EH (cell line): ENCODE measurements at places on chromosomes 7 and 10.

DNA sequence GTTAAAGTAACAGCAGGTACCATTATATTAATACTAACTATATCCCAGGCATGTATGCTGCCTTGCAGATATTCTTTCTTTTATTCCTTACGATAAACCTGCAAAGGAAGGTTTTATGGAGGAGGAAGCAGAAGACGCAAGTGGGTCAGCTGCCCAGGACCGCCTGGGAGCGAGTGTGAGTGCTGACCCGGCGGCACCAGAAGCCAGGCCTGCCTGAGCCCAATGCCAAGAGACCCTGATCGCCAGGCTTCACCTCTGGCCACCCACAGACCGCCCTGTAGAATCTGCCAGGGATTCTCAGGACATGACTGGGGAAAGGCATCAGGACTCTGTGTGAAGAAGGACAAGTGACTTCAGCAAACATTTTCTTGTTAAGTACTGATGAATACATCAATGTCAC, 26.3 kb downstream of the PITRM1 start:
- no peak for DNase-seq

- peak; percentile 22 for DNase-seq
Observed at GRCh38 chr10:73065441-73065840, 31.2 kb downstream of the P4HA1 start.

DNA sequence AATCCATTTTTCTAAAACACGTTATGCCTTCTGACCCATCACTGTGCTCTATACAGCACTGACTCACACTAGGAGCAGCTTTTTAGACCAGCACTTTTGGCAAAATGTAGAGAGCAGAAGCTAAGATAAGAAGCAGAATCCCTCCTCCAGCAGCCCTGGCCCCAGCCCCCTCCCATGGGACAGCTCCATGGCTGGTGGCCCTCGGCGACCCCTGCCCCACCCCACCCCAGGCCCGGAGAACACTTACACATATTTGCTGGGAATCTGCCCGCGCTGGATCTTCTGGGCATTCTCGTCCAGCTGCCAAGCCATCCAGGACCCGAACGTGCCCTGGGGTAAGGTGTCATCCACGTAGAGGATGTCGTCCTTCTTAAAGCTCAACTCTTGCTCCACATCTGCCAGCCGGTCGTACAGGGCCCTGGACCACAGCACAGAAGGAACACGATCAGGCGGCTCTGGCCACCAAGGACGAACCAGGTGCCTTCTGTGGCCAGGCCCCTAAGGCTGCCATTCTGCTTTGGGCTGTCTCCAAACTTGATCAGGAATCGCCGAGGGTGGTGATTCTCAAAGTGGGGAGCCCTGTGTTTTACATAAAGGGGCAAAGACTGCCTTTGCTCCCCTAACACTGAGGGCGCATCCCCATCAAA, 119.9 kb downstream of the DLG5 start:
- no peak for DNase-seq

GRCh38 chr10:66927971-66928770, 2.3 kb downstream of the LRRTM3 start:
- DNase-seq = peak; percentile 10

DNA sequence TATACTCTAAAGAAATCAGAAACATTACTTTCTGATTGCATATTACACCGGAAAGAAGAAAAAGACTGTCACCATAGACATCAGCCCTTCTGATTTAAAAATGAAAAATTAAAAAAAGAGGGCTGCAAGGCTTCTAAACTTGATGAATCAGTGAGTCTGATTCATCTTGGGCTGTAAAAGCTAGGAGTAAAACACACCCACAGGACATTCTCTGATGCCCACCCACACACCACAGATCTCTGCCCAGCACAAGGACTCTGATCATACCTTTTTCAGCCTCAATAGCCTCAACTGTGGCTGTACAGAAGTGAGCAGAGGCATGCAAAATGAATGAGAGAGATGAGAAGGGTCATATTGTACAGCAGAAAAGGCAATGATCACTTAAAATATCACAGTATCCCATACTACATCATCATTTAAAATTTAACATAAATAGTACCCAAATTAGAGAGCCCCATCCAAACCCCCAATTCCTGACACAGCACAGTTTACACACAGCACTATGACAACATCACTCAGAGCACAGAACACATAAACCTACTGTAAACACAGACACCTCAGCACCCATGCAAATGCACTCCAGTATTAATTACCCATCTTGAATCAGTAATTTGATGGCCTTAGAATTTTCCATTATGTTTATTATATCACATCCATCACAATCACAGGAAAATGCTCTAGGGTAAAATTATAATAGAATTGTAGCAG, 6.4 kb upstream of the MSS51 start:
- peak; percentile 73 for DNase-seq

DNA sequence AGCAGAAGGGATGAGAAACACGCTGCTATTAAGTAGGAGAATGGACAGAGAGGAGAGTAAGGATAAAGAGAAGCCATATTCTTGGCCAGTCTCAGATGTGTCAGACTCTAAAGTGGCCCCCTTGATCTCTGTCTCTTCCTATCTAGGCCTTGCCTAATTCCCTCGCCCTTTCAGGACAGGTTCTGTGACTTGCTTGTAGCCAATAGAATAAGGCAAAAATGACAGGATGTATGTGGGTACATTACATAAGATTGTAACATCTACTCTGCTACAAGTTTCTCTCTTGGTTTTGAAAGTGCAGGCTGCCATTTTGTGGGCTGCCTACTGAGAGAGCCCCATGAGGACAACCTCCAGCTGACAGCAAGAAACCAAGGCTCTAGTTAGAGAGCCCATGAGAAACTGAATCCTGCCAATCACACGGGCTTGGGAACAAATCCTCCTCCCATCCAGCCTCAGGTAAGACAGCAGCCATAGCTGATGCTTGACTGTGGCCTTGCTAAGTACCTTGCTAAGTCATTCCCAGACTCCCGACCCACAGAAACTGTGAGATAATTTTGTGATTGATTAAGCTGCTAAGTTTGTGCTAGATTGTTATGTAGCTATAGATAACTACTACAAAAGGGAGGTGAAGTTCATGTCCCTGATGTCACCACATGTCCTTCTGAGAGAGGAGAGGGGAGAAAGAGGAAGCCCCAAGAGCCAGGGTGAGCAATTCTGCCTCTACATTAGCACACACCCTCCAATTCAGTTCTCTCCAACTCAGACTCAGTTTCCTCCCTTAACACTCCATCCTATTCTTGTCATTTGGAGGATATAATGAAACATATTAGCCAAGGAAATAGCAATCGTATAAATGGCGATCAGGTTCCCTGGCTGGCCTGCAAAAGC, 185.5 kb downstream of the SGMS1 start:
- no peak for DNase-seq

DNA sequence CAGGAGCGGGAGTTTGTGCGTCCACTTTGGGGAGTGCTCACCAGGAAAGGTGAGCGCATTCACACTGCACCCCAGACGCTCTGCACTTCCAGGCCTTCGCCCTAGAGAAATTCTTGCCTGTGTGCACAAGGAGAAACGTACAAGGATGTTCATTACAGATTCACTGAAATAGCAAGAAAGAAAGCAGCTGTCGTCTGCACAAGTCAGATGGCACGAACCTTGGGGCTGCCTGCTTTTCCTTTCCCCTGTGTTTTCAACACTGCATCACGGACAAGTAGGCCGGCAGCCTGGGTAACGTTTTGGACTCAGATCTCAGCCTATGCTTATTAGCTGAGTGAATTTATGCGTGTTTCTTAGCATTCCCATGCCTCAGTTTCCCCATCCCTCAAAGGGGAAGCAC, 546.8 kb upstream of the FOXK1 start:
- DNase-seq = no peak

DNA sequence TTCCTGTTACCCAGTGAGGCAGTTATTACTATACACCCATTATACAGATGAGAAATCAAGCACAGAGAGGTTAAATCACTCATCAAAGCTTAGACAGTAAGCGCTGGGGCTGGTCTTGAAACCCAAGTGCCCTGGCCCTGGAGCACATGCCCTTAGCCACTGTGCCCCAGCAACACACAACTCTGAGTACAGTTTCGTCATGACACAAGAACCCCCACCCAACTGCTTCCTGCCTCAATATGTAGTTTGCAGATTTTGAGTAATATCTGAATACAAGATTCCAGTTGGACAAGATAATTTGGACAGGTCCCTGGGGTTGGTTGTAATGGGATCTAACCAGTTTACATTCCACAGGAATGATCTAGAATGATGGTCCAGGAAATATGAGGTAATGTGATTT, 62.8 kb downstream of the SH3PXD2A start:
- DNase-seq = peak; percentile 49

DNA sequence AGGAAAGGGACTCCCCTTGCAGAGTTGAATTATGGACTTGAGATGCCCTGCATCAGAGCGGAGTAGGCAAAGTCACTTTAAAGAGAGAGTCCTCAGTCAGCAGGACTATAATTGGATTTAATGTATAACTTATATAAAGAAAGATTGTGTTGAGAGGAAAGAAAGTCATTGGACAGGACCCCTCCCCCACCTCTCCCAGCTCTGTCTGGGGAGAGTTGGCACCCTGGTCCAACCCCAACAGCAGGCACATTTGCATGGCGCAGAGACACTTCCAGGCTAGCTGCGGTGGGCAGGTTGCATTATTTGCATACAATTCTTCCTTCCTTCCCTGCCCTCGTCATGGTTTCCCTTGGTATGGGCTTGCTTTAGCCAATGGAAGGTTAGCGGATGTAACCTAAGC, 46.1 kb upstream of the NPTX2 start:
- DNase-seq = no peak

GRCh38 chr10:77622889-77623291, 14.7 kb downstream of the KCNMA1 start:
- DNase-seq = no peak

DNA sequence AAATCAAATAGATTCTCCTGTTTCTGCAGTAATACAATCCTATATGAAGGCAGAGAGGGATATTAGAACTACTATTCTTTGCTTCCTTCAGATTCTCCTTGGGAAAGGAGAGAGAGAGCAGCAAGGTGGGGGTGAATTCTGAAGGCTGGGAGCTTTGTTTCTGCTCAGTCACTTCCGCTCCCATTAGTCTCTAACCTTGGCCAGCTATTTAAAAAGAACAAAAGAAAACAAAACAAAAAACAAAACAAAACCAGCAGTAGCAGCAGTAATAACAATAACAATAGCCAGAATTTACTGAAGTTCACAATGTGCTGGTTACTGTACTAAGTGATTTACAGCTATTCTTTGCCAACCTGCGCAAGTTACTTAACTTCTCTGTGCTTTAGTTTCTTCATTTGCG, 9.9 kb downstream of the GPR85 start:
- no peak for DNase-seq

- DNase-seq = peak; percentile 79
Observed at GRCh38 chr10:110414548-110415309, 83.0 kb upstream of the DUSP5 start.

DNA sequence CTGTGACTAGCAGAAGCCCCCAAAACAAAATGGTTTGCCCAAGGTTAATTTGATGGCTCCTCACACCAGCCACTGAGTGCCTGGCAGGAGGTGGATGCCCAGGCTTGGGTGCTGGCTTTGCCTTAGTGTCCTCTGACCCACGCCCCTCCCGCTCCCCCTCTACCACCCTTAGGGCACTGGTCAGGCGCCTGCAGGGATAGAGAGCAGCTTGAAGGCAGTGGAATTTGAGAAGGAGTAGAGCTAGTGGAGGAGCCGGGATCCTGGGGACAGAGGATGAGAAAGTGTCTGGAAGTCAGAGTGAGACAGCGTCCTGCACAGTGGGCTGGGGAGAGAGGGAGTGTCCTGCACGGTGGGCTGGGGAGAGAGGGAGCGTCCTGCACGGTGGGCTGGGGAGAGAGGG, 139.4 kb downstream of the DNAJB6 start:
- no peak for DNase-seq

GRCh38 chr10:29130190-29130673, 158.6 kb upstream of the LYZL1 start:
- peak; percentile 32 for DNase-seq

GRCh38 chr7:152574892-152575548, 100.9 kb downstream of the XRCC2 start:
- no peak for DNase-seq

- DNase-seq = no peak
Observed at GRCh38 chr7:73741600-73741999, 3.0 kb upstream of the ABHD11 start.

DNA sequence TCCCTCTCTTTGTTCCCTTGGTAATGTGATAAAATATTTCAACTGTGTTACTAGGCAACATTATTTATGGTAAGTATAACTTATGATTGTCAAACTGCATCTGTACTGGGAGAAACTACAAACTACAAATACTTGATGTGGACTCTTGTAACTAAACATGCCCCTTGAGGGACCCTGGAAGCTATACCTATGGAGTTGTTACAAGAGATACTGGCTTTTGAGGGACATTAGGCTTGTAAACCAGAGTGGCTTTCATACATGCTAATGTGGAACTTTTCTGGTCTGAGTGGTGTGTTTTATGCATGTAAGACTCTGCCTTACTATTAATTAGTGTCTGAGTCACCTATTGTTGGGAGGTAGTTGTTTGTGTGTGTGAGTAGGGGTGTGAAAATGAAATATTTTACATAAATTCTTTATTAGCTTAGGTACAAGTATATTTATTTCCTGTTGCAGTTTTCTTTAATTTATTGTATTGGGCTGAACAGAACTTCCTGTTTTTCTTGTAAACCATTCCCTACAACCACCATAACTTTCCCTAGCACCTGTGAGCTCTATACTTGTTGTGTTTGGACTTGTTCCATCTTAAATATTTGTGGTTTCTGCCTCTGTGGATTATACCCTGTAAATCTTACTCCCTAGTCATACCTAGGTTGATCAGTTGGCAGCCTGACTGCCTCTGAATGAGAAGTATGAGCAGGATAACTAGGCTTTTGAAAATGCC, 49.8 kb downstream of the STK31 start:
- DNase-seq = peak; percentile 3

DNA sequence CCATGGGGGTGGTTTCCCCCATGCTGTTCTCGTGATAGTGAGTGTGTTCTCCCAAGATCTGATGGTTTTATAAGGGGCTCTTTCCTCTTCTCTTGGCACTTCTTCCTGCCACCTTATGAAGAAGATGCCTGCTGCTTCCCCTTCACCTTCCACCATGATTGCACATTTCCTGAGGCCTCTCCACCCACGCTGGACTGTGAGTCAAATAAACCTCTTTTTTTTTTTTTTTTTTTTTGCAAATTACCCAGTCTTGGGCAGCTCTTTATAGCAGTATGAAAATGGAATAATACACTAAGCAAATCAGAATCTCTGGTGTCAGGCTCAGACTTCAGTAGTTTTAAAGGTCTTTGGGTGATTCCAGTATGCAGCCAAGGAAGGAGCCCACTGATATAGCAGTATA, 28.2 kb downstream of the TAS2R41 start:
- DNase-seq = no peak

DNA sequence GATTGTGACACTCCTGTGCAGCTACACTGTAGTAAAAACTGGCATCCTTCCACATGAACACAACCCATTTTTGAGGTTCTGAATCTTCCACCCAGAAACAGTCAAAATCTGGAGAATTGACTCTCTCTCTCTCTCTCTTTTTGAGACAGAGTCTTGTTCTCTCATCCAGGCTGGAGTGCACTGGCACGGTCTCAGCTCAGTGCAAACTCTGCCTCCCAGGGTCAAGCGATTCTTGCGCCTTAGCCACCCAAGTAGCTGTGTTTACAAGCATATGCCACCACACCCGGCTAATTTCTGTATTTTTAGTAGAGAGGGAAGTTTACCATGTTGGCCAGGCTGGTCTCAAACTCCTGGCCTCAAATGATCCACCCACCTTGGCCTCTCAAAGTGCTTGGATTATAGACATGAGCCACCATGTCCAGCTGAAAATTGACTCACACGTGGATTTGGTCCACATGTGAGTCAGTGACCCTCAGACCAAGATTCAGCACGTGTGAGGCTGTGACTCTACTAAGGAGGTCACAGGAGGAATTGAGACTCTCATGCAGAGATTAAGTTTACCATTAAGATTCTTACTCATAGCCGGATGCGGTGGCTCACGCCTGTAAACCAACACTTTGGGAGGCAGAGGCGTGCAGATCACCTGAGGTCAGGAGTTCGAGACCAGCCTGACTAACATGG, 12.1 kb upstream of the ZNF107 start:
- DNase-seq = no peak
